ENCODE measurements at places on chromosomes 3 and 15.

DNA sequence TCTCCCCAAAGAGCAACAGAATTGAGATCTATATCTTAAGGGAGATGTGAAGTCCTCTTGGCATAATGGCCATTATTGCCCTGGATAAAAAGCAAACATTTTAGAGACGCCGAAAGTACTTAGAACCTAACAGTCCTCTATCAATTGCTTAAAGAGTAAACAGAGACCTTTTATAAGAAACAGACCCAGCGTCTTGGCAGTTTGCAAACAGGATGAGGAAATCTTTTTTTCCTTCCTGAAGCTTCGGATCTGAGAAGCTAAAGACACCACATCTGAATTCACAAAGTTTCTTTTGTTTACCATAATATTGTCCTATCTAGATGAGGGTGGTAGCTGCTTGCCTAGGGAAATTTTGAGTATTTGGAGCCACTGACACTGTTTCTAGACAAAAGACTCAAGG lies 59.9 kb upstream of the LIMD1 start:
- no peak for DNase-seq

GRCh38 chr3:165805946-165806561 lies 31.2 kb downstream of the BCHE start:
- DNase-seq, result no peak

DNA sequence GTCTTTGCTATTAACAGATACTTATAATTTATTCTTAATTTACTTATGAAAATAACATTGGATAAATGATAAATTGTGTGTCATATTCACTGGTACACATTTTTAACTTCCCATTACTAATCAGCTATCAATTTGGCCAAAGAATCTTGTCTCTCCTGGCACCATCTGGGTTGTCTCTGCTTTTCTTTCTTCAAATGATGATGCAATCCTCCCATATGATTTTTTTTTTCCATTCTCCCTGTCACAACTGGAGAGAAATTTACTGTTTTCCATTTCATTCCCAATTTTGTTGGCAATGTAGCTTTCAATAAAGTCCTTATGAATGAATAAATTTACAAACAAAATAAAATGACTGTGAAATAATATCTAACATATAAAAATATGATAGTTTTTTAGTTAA lies 743.7 kb upstream of the EPHA6 start:
- DNase-seq, result no peak

GRCh38 chr3:187744169-187745151 lies 808 bp downstream of the BCL6 start:
- no peak for DNase-seq

DNA sequence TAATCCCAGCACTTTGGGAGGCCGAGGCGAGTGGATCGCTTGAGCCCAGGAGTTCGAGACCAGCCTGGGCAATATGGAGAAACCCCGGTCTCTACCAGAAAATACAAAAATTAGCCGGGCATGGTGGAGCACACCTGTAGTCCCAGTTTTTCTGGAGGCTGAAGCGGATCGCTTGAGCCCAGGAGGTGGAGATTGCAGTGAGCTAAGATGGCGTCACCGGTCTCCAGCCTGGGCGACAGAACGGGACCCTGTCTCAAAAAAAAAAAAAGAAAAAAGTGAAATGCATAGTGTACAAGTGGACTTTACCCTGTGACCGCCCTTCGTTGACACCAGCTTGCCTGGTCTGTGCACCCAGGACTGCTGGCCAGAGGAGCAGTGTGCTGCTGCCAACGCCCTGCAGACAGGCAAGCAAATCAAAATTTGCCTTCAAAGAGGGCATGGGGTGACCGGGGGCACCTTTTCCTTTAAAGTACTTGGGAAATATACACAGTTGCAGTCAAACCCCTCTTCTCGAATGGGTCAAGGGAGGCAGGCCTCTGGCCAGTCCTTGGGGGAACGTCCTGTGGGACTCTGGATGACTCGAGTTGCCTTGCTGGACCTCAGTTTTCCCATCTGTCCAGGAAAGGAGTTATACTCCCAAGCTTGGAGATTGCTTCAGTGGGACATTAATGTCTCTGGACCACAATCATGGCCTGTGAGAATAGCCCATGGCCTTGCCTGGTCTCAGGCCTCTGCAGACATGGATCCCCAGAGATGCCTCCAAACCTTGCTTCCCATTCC lies 1.0 kb downstream of the XYLB start:
- no peak for DNase-seq

All from AG08395 (cell line).